ENCODE measurements at places on chromosomes 3 and 15.

GRCh38 chr3:37229291-37229690 is 54.9 kb upstream of the LRRFIP2 start:
- no peak for DNase-seq

DNA sequence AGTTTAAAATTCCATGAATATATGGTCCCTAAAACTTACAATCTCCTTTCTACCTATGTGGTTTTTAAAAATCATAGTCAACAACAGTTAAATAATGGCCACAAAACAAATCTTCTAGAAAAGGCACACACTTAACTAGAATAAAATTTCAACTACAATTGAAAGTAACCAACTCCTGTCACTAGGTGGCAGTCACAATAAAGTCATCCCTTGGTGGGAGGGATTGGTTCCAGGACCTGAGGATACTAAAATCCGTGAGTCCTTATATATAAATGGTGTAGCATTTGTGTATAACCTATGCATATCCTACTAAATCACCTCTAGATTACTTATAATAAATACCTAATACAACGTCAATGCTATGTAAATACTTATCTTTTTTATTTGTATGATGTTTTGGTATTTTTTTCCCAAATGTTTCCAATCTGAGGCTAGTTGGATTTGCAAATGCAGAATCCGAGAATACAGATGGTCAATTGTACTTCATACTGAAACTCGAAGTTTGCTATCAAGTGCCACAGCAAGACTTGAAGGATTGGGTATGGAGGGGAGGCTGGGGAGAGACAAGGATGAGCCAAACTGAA is 172.6 kb downstream of the FMN1 start:
- no peak for DNase-seq

GRCh38 chr3:89577637-89578530 is 470.5 kb downstream of the EPHA3 start:
- no peak for DNase-seq

DNA sequence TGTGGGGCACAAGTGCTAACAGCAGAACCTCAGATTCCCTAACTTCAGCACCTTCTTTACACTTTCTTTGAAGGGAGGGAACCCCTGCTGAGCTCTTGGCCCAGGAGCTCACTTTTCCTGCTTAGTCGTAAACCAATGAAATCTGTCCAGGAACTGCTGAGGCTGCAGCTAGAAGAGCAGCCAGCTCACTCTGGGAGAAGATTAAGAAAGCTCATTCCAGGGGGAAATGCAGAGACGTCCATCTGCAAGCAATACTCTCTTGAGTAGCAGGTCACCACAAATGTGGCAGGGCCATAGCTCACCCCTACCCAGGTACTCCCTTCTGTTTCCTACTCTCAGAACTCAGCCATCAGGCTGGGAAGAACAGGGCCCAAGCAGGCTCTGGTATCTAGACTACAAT is 103.3 kb downstream of the WDR76 start:
- no peak for DNase-seq

- DNase-seq: no peak
These were observed at the start of gene NR2F2 for GRCh38 chr15:96330450-96331143. TSS of gene NR2F2 (plus strand) at chr15:96330700. CDS start at chr15:96332106, 1,406 bp downstream.

DNA sequence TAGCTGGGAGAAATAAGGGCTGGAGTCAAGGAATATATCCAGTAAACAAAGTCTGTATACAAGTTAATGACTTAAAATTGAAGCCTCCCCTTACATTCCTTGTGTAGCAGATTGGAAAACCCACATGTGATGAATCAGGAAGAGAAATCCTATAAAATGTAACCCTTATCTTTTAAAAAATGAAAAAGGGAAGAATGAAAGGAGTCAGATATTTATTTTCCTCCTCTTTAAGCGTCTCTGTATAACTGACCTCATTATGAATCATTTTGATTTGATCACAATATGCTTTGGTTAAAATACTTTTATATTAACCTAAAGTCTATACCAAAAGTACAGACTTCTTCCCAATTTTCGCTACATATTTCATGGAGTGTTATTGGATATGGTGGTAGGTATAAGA is 316.3 kb upstream of the STAC start:
- DNase-seq: no peak

All from stimulated activated CD4-positive, alpha-beta T cell treated with anti-CD3 and anti-CD28 coated beads, Interleukin-1b, Interleukin-23, amount 100 ng/mL, for 4 hours (primary cell).